HEK293T (cell line): ENCODE measurements at places on chromosomes 11 and 22.

- no peak for DNase-seq
Observed at GRCh38 chr11:60183591-60184205, 815 bp upstream of the MS4A6A start.

GRCh38 chr11:1746511-1746931, 3.9 kb downstream of the IFITM10 start:
- DNase-seq: no peak

DNA sequence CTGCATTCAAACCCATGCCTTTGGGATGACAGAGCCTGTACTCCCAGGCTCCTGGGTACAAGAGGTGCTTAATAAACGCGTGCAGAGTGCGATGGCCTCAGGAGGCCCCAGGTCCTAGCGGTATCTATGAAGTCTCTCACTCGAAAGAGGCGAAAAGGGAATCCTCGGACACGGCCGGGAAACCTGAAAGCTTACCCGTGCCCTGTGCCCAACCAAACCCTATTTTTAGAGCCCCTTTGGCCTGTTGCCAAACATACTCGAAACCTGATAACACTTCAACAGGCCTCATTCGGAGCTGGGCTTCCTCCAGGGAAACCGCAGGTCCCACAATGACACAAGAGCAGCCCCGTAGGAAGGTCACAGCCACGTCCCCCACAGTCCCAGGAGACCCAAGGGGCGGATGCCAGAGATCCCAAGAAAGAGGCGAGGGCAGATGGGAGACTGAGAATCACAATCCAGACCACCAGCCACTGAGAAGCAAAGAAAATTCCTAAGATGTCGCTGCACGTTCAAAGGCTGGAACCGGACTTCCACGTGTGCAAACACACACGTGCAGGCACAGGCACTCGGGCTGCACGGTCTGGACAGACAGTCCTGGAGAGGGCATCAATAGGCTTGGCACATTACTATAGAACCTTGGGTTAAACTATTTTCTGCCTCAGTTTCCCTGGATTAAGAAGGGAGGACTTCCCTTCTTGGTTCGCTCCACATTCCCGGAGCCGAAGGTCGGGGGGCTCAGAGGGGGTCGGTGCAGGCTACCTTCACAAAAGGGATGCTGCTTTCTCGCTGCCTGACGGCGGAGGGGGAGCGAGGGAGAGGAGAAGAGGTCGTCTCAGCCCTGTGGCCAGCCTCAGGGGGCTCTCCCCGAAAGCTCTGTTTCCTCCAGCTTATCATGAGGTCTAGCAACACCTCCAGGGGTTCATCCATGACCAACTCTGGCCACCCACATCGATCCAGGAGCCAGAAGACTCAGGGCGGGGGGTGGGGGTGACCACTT, 8.2 kb downstream of the PDGFB start:
- DNase-seq: no peak

- DNase-seq: no peak
Observed at GRCh38 chr11:2351701-2352100, 25.4 kb upstream of the CD81 start.

- DNase-seq: no peak
Observed at GRCh38 chr11:57786436-57786835, 24.8 kb downstream of the CTNND1 start.

- no peak for DNase-seq
Observed at GRCh38 chr11:68052137-68052873, 13.5 kb downstream of the TCIRG1 start.

- DNase-seq: no peak
Observed at GRCh38 chr11:35393098-35393497, 26.3 kb downstream of the SLC1A2 start.

- no peak for DNase-seq
Observed at GRCh38 chr22:30572840-30573593, 1.4 kb downstream of the GAL3ST1 start.

- no peak for DNase-seq
Observed at GRCh38 chr22:42272431-42272999, 2.1 kb upstream of the TCF20 start.

DNA sequence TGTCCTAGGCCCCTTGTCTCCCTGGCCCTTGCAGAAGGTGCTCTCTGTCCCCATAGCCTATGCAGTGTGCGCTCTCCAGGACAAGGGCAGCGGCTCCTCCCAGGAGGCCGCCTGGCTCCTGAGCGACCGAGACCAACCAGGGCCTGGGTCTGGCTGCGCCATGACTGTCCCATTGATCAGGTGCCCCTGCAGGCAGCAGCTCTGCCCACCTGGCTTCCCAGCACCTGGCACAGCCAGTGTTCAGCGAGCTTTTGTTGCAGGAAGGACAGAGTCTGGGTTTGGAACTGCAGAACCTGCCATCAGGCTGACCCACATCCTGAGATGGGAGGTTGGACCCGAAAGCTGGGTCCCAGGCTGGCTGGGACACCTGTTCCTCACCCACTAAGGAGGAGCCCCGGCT, 1001.1 kb downstream of the BRD1 start:
- DNase-seq: no peak

GRCh38 chr11:1603629-1604028, 4.6 kb downstream of the KRTAP5-3 start:
- no peak for DNase-seq

GRCh38 chr11:68659158-68659921, 25.0 kb upstream of the GAL start:
- DNase-seq: peak; percentile 30

DNA sequence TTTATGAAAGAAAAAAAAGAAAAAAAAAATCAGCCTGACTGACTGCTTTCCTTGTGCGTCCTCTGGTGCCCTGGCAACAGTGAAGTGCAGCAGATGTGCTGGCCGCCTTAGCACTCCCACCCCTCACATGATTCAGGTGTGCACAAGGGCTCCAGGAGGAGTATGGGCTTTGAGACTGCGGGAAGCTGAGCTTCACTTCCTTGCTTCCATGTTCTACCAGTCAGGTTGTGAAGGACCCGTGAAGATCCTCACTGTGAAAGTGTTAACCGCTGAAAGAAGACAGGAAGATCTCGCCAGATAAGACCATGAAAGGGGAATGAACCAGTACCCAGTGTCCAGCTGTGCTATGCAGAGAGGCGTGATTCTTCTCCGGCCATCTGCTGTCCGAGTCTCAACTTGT, 48.2 kb downstream of the HIRA start:
- DNase-seq: no peak

GRCh38 chr11:1628506-1629325, 859 bp upstream of the KRTAP5-5 start:
- peak; percentile 89 for DNase-seq

DNA sequence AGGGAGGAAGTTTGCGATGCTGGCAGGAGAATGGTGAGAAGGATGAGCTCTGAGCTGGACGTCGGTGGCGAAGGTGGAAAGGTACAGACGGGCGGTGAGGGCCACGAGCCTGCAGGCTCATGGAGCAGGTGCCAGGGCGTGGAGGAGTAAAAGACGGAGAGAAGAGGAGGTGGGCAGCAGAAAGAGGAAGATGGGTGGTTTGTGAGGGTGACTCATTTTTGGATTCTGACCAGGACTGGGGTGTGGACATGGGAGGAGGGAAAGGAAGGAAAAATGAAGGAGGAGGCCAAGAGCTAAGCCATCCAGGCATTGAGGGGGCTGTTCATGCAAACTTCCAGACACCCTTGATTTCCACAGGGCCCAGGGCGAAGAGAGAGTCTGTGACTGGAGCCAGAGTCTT, 3.5 kb downstream of the ZDHHC24 start:
- DNase-seq: no peak

DNA sequence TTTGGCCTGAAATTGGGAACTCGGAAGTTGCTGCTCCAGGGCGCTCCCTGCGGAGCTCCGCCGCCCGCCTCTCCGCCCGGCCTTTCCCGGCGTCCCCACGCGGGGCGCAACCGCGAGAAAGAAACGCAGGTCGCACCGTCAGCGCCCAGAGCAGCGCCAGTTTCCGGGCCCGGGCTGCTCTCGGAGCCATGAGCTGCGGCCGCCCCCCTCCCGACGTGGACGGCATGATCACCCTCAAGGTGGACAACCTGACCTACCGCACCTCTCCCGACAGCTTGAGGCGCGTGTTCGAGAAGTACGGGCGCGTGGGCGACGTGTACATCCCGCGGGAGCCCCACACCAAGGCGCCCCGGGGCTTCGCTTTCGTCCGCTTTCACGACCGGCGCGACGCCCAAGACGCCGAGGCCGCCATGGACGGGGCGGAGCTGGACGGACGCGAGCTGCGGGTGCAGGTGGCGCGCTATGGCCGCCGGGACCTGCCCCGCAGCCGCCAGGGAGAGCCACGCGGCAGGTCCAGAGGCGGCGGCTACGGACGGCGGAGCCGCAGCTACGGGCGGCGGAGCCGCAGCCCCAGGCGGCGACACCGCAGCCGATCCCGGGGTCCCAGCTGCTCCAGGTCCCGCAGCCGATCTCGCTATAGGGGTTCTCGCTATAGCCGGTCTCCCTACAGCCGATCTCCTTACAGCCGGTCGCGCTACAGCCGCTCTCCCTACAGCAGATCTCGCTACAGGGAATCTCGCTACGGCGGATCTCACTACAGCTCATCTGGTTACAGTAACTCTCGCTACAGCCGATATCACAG, 521 bp downstream of the SRSF8 start:
- DNase-seq: peak; percentile 71

DNA sequence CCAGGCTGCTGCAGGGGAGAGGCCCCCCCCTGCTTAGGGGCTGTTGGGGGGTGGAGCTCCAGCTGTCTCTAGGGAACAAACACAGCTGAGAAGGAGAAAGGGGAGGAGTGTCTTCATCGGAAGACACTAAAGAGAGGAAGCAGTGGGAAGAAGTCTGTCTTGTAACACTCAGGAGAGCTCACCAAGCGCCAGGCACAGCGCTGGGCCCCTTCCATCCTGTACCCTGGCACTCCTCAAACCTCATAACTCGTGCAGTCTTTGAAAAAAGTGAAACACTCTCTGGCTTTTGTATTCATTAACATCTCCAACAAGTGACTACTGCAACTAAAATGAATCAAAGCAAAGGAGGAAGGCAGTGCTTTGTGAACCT, 67.4 kb upstream of the PRDM11 start:
- no peak for DNase-seq

- DNase-seq: no peak
Observed at GRCh38 chr11:35330156-35330889, 89.0 kb downstream of the SLC1A2 start.

GRCh38 chr11:115643549-115644270, 139.5 kb upstream of the CADM1 start:
- no peak for DNase-seq

DNA sequence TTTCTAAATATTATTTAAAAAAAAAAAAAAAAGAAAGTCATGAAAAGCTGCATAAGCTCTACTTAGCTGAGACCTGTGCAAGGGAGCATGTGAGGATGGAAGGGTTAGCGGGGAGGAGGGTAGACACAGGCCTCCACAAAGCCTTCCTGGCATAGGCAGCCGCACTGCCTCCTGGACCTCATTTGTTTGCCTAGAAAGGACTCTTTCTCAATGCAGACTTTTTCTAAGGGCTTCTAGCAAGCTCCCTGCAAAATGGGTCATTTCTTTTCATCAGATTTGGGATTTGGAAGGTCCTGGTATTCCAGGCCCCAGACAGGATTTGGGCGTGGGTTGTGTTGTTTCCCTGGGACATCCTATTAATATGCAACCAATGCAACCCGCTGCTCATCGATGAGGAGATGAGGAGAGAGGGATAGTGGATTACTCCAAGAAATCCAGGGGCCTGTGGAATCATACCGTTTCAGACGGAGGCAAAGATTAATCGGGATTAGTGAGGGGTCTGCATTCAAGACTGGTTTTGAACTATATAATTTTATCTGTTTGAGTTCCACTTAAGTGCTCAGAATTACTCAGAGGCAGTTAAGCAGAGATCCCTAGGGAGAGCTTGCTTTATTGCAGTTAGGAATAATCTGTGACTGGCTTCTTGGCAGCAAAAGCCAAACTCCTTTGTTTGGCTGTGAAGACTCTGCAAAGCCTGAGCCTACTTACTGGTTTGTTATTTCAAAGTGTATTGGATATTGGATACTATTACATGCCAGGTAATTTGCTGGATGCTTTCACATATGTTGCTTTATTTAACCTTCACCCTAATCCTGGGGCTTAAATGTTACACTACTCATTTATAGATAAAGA, 106.9 kb upstream of the NAV2 start:
- peak; percentile 40 for DNase-seq

DNA sequence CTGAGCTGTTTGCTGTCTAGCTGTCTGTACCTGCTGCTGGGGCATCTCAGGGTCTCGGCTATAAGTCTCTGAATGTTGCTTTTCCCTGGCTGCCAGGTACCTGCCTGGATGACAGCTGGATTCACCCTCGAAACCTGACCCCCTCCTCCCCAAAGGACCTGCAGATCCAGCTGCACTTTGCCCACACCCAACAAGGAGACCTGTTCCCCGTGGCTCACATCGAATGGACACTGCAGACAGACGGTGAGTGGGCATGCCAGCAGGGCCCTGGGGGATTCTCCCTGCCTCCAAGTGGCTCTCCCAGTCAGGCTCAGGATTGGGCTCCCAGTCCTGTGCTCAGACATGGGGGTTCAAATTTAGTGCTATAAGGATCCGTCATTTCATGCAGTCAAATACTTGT, 12.9 kb downstream of the IL17RA start:
- DNase-seq: no peak

- no peak for DNase-seq
Observed at GRCh38 chr11:69321877-69322361, 28.0 kb downstream of the MYEOV start.

DNA sequence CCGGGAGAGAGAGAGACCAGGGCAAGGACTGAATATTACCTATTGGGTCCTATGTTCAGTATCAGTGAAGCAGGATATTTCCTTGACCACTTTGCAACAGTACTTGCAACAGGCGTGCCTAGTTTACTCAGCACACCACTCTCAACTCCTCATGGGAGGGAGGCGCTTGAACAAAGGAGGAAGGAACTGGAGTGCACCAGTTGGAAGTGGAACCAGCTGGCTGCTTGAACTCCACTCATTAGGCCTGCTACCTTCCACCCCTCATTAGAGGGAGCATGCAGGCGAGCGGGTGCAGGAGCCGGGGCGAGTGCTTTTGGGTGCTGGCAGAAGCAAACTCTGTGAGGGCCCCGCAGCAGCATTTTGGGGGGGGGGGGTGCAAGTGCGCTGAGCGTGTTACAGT, 1369.6 kb upstream of the RAG2 start:
- no peak for DNase-seq

- DNase-seq: no peak
Observed at GRCh38 chr11:100515087-100515486, 172.0 kb upstream of the ARHGAP42 start.

- DNase-seq: no peak
Observed at GRCh38 chr11:2580571-2581001, 119.2 kb downstream of the KCNQ1OT1 start.

- DNase-seq: no peak
Observed at GRCh38 chr11:8826139-8826786, 84.7 kb upstream of the AKIP1 start.

- DNase-seq: no peak
Observed at GRCh38 chr11:75602951-75603350, 40.9 kb downstream of the SERPINH1 start.

- DNase-seq: no peak
Observed at GRCh38 chr11:119258180-119258579, 52.0 kb downstream of the CBL start.
